A673 (cell line): ENCODE measurements at places on chromosomes 1 and 21. TPM values are rescaled to one million over a fixed set of nuclear protein-coding genes. Genes with fewer than 3 reads are reported as not detected.

- DNase-seq: no peak
- no peaks in the 10 kb centered on the region for H3K27me3 ChIP-seq
- H3K36me3 ChIP-seq: no peaks in the 10 kb centered on the region
- H3K4me1 ChIP-seq: peaks cover 5% of the 10 kb centered on the region
- no peak overlapping the region for H3K4me3 ChIP-seq
Observed at GRCh38 chr21:25562660-25563059, 44.6 kb downstream of the MRPL39 start.

DNA sequence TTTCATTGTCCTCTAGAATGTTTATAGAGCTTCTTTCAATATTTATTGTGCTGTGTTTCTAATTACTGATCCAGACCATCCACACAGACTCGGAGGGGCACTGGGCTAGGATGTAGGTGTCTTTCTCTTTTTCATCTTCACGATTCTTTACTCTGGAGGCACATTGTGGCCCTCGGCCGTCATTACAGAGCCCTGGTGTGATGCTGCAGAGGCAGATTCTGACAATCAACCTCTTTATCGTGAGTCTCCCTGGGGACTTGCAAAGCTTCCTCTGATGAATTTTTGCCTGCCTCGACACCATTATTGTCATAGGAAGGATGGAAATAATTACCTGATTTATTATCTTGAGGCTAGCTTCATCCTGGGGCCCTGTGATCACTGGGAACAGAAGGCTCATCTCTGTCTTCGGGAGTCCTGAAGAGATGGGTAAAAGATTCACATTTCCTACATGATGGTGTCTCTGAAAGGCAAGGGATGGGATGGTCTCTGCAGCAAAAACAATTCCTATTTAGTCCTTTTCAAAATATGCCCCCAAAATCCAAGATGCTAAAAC, 89.4 kb downstream of the SEC16B start:
- H3K36me3 ChIP-seq: no peaks in the 10 kb centered on the region
- DNase-seq: peak; percentile 39
- no peak overlapping the region for H3K27ac ChIP-seq
- no peaks in the 10 kb centered on the region for H3K27me3 ChIP-seq
- H3K4me3 ChIP-seq: no peak overlapping the region
- no peaks in the 10 kb centered on the region for H3K4me1 ChIP-seq

DNA sequence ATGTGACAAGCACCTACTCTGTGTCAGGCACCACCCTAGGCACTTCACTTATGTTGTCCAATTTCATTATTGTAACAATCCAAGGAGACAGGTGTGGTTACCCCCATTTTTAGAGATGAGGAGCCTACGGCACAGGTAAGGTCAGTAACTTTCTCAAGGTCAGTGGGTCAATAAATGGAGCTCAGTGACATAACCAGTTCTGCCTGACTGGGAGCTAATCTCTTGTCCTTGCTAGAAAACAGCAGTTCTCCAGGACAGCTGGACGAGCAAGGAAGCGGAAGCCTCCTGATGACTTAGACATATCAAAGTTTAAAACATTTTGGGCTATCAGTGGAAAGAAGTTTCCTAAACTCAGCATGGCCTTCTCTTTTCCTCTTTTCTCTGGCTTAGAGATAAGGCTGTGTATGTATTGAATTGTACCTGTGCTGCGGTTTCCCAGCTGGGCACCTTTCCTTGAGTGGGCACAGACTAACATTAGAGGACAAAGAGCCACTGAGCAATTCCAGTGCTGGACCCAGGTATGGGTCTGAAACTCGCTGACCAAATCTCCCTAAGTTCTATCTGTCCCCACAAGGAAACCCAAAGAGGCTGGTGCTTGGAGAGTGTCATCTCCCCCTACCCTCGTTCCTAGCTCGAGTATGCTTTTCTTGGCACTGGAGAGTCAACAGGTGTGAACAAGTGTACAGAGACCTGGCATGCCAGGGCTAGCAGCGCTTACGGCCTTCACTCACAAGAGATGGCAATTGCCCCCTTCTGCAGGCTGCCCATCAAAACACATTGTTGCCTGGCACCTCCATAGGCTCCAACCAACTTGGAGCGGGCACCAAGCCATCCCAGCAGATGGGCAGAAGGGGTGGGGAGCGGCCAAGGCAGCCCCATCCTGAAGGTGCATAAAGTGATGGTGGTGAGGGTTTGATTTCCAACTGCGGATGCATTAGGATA, 456.1 kb upstream of the PROX1 start:
- H3K27me3 ChIP-seq: no peaks in the 10 kb centered on the region
- no peaks in the 10 kb centered on the region for H3K4me1 ChIP-seq
- no peak overlapping the region for H3K4me3 ChIP-seq
- H3K36me3 ChIP-seq: no peaks in the 10 kb centered on the region
- no peak overlapping the region for H3K27ac ChIP-seq

- peak; percentile 43 for DNase-seq
- H3K27ac ChIP-seq: no peak overlapping the region
- H3K4me1 ChIP-seq: no peaks in the 10 kb centered on the region
- no peaks in the 10 kb centered on the region for H3K36me3 ChIP-seq
- no peaks in the 10 kb centered on the region for H3K27me3 ChIP-seq
- H3K4me3 ChIP-seq: no peak overlapping the region
Observed at GRCh38 chr1:154831462-154831861, 38.6 kb downstream of the KCNN3 start.

- H3K36me3 ChIP-seq: no peaks in the 10 kb centered on the region
- H3K4me3 ChIP-seq: no peak overlapping the region
- no peaks in the 10 kb centered on the region for H3K27me3 ChIP-seq
- no peaks in the 10 kb centered on the region for H3K4me1 ChIP-seq
Observed at GRCh38 chr1:27928216-27928954, 6.4 kb upstream of the SMPDL3B start.

DNA sequence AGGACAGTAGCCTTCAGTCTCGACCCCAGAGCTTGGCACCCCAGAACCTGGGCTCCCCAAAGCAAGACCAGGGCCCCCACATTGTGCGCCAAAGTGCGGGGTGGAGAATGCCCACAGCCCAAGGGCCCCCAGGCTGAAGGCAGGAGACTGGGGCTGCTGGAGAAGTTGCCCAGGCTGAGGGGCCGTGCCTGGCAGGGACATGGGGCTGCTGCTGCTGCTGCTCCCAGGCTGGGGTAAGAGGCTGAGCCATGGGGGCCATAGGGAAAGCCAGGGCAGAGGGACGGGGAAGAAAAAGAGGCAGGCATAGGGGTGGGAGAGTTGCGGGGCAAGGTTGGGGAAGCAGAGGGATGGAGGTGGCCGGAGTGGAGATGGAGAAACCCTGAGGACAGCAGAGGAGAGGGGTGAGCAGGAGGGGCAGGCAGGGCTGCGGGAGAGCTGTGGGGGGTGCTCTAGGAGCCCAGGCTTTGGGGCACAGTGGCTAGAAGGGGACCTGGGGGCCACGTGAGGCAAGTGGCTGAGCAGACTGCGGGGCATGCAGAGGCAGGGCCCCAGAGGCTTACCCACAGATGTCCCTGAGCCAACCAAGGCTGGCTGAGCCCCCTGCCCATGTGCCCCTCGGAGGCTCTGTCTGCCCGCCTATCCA, 18.9 kb downstream of the SLC27A3 start:
- H3K4me3 ChIP-seq: no peak overlapping the region
- no peak for DNase-seq

GRCh38 chr1:44237721-44238457, 24.6 kb downstream of the DMAP1 start:
- H3K27ac ChIP-seq: peak overlapping the region; percentile 63
- peaks cover 47% of the 10 kb centered on the region for H3K4me1 ChIP-seq
- DNase-seq: peak; percentile 95
- H3K36me3 ChIP-seq: no peaks in the 10 kb centered on the region
- no peak overlapping the region for H3K4me3 ChIP-seq

Gene ANXA9
- not detected in 2 replicates for total RNA-seq

Gene CALML6
- 0.28 TPM in 1 of 2 replicates, not detected in the other for total RNA-seq

Gene C1orf21
- 31.3 and 34.3 TPM in 2 replicates for total RNA-seq

Gene AADACL4
- 0.43 TPM in 1 of 2 replicates, not detected in the other for total RNA-seq
